Breast epithelium (tissue), 4 donors: ENCODE measurements at places on chromosomes 3 and 15. TPM values are rescaled to one million over a fixed set of nuclear protein-coding genes. Genes with fewer than 3 reads are reported as not detected.

- no peak for DNase-seq
Measured at GRCh38 chr3:176296066-176296597, 901.1 kb downstream of the TBL1XR1 start.

GRCh38 chr15:81532001-81532400, 158.0 kb upstream of the TMC3 start:
- no peak for DNase-seq

GRCh38 chr3:130759692-130760338, 13.2 kb upstream of the PIK3R4 start:
- DNase-seq: peak; percentile 60

CP gene
- total RNA-seq: 30.2 TPM
